ENCODE measurements at places on chromosomes 6 and 20.

DNA sequence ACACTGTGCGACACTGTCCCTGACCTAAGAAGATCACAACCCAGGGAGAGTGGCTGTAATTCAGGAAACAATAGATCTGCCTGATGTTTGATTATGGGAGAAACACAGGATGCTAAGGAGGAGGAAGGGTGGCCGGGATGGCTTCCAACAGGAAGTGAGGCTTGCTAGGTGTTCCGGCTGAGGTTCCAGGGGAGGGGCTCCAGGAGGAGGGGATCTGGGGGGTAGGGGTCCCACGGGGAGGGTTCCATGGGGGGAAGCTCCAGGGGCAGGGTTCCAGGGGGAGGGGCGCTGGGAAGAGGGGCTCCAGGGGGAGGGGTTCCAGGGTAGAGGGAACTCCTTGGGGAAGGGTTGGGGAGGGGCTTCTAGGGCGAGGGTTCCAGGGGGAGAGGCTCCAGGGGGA is 48.6 kb downstream of the DAAM2 start:
- DNase-seq, result no peak

DNA sequence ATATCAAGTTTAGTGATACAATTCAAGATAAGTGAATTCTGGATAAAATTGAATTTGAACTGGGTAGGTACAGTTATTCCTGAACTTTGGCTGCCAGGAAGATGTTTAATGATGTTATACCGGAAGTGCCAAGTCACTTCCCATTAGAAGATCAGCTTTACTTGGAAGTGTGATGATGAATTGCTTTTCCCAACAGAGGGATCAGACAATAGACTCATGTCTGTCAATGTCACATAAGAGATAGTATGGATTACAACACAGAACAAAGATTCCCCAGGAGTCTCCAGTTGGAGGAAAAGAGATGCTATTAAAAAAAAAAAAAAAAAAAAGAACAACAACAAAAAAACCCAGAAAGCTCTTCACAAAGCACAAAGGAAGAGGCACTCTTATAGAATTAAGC is 497.9 kb upstream of the EPHA7 start:
- DNase-seq, result no peak

- DNase-seq, result no peak
These were observed 151.3 kb upstream of the ZFP64 start for GRCh38 chr20:52342913-52343312.

DNA sequence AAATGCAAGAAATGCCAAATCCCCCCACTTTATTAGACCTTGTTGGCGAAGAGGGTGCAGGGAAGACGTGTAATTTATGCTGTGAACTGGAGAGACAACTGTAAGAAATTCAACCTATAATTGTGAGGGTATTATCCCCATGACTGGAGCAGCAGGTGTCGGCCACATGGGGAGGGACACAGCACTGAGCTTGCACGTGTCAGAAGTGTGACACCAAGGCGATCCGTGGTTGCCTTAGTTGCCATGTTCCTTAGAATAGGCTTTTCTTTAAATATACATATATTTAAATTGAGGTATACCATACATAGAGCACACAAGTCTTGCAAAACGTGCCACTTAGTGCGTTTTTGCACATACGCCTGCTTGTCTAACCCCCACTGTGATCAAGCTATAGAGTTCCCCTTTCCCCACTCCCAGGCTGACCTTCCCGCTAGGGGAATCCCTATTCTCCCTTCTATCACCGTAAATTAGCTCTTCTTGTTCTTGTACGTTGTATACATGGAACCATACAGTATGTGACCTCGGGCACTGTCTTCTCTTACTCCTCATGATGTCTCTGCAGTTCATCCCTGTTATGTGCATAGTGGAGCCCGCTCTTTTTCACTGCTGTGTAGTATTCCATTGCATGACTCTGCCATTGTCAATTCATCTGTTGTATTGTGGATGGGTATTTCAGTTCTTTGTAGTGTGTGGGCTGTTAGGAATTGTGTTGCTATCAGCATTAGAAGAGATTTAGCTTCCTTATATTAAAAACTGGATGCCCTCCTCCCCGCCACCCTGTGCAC is 81.6 kb upstream of the PMEPA1 start:
- no peak for DNase-seq

DNA sequence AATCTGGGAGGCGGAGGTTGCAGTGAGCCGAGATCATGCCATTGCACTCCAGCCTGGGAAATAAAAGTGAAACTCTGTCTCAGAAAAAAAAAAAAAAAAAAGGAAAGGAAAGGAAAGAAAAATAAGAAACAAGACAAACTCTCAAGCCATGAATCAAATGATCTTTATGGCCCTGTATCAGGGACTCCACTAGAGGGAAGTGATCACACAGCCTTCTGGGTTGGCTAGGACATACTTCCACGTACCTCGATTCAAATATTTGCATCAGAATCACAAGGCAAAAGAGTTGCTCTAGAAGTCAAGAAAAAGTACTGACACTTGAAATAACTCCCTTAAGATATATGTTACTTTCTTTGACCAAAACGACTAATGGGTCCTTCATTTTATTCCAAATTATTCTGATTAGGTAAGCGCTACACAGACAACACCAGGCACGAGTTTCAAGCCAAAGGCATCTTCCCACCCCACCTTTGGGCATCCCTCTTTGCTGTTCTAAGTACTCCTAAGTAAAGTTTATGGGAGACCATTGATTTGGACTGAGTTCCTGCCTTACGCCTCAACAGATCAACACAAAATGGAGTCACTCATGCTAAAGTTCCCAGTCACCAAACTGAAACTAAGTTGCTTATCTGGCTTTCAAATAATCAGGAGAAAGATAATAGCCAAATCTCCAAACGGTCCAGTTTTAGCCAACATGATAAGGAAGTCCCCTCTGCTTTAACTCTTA is 77.5 kb upstream of the NT5E start:
- no peak for DNase-seq

DNA sequence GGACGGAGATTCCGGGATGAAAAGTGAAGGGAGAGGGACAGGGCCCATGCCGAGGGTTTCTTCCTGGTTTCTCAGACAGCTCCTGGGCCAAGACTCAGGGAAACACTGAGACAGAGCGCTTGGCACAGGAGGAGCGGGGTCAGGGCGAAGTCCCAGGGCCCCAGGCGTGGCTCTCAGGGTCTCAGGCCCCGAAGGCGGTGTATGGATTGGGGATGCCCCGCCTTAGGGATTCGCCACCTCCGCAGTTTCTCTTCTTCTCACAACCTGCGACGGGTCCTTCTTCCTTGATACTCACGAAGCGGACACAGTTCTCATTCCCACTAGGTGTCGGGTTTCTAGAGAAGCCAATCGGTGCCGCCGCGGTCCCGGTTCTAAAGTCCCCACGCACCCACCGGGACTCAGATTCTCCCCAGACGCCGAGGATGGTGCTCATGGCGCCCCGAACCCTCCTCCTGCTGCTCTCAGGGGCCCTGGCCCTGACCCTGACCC is 55.0 kb upstream of the HLA-A start:
- DNase-seq, result peak; percentile 65

GRCh38 chr6:54629131-54629530 is 217.4 kb upstream of the FAM83B start:
- DNase-seq, result no peak

GRCh38 chr6:423055-423798 is 31.7 kb downstream of the IRF4 start:
- DNase-seq, result no peak

DNA sequence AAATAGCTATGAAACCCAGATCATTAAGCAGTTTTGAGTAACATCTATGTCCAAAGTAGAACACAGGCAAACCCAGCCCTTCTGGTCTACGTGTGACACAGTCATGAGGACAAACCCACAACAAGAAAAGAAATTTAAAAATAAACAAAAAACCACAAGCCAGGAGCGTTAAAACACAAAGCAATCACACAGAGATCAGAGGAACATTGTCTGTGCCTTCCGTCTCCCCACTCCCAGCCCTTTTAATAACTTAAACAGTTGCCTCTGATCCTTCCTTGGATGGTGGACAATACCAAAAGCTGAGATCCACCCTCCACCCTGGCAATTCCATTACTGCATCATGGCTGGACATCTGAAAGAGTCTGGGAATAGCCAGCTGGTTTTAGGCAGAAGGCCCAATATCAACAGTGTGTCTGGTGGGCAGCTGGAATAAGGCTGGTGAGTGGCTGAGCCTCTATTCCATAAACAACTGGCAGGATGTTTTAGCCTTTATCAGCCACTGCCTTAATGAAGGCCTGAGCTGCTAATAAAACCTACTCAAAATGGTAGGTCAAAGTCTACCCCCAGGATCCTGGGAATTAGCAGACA is 15.7 kb upstream of the LAMA4 start:
- no peak for DNase-seq

DNA sequence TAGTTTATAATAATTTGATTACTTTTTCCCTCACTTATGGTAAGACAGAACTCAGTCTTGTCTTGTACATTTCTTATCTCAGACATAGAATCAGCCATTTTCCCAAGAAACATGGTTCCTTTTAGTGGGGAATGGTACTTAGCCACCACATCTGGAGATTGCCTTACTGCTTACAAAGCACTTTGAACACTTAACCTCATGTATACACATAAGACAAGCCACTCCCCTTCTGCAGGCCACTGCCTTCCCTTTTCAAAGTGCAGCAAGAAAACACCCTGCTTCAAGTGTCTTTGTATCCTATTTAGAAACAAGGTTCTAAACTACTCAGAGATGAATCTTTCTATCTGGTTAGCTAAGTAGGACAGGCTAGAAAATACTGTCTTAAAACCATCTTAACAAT is 159.2 kb downstream of the UBE3D start:
- DNase-seq, result no peak

DNA sequence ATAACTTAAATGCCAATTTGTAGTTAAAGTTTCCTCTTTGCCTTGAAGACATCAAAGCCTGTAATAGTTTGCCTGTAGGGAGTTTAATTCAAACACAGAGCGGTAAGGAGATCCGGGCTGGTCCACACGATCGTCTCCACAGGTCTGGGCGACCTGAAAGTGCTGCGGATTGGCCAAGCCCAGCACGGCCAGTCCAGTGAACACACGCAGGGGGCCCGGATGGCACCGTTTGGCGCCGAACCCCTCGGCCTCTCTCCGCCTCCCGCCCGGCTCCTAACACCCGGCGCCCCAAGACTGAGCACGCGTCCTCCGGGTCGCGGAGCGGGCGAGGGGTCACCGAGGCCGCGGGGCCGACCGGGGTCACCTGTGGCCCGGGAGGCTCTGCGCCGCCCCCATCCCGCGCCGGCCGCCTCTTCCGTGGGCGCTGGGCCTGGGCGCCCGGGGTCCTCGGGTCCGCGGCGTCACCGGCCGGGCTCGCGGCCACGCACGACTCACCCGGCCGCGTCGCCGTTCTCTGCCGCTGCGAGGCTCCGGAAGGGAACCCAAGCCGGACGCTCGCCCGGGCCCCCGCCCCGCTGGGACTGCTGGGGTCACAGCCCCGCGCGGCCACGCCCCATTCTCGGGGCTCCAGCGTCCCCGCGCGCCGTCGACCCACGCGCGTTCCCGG is 481 bp downstream of the SERPINB6 start:
- peak; percentile 82 for DNase-seq

DNA sequence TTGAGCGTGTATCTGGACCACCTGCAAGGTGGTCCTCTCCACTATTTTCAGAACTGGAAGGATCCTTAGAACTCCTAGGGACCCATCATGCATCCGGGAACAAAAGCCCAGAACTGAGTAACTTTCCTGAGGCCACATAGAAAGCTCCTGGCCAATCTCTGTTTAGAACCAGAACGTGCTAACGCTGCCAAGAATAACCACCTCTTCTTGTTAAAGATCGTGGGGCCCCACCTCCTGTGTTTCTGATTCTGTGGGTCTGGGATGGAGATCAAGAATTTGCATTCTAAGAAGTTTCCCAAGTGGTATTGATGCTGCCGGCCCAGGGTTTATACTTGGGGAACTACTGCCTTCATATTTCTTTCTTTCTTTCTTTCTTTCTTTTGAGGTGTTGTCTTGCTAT is 13.3 kb downstream of the CD40 start:
- no peak for DNase-seq

DNA sequence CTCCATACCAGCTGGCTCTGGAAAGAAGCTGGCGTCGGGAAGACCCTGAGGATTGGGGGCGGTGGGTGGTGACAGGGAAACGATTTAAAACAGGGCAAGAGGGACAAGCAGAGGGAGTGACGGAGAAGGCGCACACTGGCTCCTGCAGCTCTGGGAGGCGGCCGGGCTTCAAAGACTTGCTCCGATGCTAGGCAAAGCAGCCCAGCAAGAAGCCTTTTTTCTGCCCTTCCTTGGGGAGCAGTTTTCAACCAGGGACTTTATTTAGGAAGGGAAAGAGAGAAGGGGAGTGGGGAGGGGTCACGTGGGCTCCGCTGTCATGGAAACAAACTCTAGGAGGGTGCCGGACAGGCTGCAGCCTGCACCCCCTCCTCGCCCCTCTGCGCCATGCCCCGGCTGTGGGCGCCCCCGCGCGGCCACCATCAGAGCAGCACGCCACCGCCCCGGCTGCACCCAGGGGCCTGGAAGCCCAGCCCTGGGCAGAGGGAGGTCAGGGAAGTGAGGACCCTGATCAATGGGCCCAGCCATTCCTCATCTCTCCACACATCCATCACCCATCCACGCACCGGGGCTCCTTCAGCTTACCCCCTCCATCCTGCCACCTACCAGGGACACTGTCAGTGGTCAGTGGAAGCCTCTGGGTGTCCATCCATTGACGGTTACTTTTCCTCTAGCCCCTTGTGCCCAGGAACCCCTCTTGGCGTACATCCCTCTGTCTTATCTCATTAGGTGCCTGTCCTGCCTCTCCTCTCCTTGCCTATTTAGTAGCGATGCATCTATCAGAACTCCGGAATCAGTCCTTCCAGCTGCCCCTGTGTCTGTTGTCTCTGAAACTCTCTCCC is 66.6 kb upstream of the CCDC167 start:
- peak; percentile 88 for DNase-seq

- DNase-seq, result no peak
These were observed 67.7 kb upstream of the ZFP64 start for GRCh38 chr20:52259295-52259694.

DNA sequence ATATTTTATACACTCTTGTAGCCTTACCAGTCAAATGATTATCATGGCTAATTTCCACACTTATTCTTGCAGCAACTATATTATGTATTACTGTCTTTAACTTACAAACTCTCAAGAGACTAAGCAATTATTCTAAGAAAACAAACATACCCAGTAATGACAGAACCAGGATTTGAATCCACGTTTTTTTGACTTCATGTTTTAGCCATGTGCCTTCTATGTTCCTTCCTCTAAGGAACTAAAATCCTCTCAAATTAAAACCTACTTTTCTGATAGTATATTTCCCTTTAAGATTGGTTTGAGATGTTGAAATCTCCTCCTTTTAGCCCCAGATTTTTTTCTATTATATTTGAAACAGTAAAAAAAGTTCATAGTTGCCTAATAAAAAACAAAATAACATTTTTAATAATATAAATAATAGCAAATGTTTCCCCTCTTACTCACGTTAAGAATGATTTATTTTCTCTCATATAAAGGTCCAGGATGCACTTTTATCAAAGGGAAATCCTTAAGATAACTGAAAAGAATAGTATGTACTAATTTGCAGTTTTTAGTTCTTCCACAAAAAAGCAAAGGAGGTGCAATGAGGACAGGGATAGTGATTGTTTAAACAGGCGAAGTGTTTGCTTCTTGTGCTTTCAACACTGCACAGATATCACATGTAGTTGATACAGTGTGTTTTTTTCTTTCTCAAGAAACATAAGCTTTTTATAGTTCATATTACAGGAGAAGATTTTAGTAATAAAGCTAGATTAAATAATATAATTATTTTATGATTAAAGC is 54.0 kb downstream of the VTA1 start:
- DNase-seq, result no peak

GRCh38 chr20:33947709-33948295 is 45.9 kb upstream of the RALY start:
- DNase-seq, result peak; percentile 27

- no peak for DNase-seq
These were observed 46.3 kb downstream of the EZR start for GRCh38 chr6:158772851-158773371.

- DNase-seq, result no peak
These were observed 12.0 kb downstream of the TAB2 start for GRCh38 chr6:149329529-149329928.
